ENCODE measurements at places on chromosomes 2 and 18.

GRCh38 chr2:17821535-17822444 is 5.5 kb downstream of the MSGN1 start:
- DNase-seq, result no peak

GRCh38 chr18:45548614-45549013 is 66.7 kb upstream of the SLC14A2 start:
- no peak for DNase-seq

GRCh38 chr2:67057901-67058703 is 339.0 kb upstream of the ETAA1 start:
- peak; percentile 2 for DNase-seq

DNA sequence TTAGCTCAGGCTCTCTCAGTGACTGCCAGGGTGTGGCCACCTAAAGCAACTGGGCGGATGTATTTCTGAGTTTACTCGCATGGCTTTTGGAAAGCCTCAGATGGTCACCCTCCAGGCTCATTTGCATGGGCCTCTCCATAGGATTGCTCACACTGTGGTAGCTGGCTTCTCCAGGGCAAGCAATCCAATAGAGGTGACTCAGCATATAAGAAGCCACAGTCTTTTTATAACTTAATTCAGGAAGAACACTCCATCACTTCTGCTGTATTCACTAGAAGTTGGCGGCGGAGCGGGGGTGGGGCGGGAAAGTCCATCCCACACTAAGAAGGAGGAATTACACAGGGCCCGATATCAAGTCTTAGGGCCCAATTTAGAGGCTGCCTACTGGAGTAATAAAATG is 3.6 kb upstream of the DOK6 start:
- DNase-seq, result no peak

DNA sequence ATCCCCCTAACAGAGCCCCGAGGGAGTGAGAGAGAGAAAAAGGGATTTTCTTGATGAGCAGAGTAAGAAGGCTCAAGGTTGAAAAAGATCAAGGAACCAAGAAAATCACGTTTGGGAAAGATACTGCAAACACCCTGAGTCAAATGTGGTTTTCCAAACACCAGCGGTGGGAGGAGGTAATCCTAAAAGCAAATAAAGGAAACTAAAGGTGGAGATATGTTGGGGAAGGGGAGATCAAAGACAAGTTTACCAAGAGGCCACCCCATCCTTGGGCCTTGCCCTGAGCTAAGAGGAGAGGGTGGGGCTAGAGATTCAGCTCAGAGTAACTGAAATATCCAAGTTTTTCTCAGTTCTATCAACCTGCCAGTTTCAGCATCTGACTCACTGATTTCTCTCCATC is 332.3 kb downstream of the ETAA1 start:
- no peak for DNase-seq

DNA sequence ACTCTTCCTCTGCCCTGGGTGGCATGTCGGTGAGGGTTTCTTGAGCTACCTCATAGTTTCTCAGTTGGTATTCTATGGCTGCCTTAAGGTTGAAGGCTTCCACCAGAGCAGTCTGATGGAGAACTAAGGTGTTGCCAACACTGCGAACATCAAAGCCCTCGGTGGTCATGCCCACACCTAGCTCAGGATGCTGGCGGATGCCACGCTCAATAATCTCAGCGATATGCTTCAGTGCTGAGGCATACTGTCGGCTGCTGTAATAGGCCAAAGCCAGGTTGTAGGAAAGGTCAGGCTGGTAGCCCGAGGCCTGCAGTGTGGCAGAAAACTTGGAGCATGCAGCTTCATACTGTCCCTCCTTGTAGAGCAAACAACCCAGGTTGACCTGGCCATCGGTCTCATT is 225.3 kb downstream of the AGPS start:
- no peak for DNase-seq

GRCh38 chr2:206323486-206323885 is 49.0 kb downstream of the ZDBF2 start:
- DNase-seq, result no peak

DNA sequence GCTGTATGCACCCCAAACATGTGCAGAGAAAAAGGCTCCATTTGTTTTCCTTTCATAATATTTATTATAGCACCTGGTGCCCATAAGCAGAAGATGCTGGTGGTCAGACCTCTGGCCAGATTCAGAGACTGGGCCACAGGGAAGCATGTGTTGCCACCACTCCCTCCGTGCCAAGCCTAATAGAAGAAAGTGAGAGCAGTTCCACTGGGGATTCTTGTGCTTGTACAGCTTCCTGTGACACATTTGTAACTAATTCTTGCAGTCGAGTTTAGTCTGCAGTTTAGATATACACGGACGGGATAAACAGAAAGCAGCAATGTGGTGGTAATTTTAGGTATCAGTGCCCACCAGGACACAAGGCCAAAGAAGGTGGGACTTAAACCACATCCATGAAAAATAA is 135.4 kb upstream of the PIEZO2 start:
- no peak for DNase-seq
